HFF-Myc (cell line): ENCODE measurements at places on chromosomes 7 and 10.

GRCh38 chr7:104931181-104931781 lies 82.7 kb upstream of the KMT2E start:
- no peak for DNase-seq

DNA sequence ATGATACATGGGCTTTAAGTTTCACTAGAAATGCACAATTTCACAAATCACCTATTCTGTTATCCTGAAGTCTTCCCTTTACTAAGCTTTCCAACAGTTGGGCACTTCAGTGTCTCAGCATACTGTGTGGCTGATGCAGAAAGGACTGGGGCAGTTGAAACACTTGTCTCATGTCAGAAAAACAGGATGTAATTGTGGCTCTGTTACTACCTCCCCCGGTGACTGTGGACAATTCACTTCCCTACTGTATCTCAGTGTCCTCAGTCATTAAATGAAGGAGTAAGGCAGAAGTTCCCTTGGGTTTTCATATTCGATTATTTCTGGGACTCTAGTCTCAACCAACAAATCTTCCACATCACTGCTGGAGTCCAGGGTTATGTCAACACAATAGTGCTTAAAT lies 17.9 kb downstream of the ANKRD22 start:
- no peak for DNase-seq

GRCh38 chr7:112833082-112833481 lies 42.9 kb upstream of the TMEM168 start:
- DNase-seq, result no peak

DNA sequence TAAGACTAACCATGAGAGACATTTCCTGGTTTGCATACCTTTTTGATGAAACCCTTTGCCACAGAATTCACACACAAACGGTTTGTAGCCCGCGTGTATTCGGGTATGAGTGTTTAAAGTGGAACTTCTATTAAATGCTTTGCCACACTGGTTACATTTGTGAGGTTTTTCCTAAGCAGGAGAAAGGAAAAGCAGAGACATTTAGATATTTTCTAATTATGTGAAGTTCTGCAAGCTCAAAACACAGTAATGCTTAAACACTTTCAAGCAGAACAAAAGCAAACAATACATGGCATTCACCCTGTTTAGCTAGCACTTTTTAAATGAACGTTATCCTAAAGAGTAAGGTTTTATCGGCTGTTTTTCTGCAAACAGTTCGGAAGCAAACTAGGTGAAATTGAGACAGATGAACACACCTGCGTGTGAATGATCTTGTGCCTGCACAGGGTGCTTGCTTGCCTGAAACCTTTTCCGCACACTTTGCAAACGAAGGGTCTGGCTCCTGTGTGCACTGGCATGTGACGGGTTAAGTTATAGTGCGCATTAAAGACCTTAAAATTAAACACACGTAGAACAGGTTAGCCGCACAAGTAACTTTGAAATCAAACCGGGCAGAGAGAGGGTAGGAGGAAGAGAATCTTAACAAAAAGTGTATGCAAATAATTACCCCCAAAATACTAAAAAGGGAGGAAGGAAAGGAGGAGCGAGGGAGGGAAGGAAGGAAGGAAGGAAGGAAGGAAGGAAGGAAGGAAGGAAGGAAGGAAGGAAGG lies 1.6 kb downstream of the FEZF1 start:
- DNase-seq, result no peak

- DNase-seq, result peak; percentile 47
Observed at GRCh38 chr10:8073691-8074416, 19.4 kb downstream of the GATA3 start.

DNA sequence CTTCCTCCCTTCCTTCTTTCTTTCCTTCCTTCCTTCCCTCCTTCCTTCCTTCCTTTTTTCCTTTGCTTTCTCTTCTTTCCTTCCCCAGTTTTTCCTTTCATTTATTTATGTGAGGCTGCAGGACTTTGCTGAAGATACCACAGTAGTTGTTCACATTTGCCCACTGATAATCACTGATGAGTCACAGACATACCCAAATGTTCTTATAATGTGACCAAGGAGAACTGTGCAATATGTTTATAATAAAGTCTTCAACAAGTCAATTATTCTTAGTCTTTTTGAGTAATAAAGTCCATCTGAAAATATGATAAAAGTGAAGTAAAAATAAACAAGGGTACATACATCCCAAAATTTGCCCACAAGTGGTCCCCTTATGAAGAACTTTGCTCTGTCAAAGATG lies 159.7 kb downstream of the GNAI1 start:
- DNase-seq, result no peak

DNA sequence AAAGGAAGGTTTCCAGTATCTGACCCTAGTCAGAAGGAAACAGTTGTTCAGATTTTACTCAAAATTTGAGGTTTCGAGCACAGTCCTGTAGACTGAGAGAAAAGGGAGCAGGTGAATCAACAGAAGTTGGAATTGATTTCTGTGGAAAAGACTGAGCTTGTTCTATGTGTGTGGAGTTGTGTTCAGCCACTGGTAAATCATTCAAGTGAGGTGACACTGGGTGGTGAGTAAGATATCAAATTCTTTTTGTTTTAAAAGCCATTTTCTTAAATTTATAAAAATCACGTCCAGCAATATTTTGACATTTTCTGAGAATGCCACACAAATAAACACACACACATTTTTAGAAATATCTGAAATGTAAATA lies 165.1 kb downstream of the HGF start:
- no peak for DNase-seq

DNA sequence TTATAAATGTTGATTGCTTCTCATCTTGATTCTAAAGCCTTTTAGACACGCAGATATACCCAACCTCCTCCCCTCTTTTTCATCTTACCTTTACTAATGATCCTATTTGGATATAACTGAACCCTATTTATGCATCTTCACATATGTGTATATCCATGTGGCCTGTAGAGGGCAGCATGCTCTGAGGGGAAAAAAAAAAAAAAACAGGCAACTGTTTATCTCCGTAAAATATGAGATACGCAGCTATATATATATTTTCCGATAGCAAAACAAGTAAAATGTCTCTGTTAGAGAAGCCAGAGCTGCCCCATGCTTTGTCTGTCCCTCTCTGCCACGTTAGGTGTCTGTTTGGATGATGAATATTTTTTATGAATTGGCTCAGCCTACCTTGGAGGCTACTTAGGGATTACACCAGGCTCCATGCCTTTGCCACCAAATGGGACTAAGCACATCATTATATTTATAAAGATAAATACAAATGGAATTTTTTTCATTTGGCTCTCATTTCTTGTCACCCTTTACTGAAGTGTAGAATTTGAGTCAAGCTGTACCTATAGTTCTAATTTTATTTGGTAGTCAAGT lies 174.8 kb upstream of the FZD1 start:
- DNase-seq, result peak; percentile 16

- no peak for DNase-seq
Observed at GRCh38 chr7:366161-366803, 76.3 kb downstream of the FOXL3 start.

DNA sequence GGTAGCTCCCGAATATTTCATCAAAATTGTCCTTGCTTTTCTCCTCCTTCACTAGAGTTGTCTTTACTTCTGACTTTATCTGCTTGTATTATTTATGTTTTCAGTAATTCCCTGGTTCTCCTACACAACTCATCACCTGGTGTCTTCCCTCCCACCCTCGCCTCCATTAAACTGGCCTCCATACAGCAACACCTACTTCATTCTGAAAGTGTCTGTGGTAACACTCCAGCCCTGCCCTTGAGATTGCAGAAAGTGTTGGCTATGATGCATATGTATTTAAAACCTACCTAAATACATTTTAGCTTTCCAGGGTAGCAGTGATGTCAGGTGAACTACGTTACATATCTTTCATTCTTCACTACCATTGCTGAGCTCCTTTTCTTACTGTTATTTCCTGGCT lies 833.3 kb upstream of the LRRN3 start:
- no peak for DNase-seq

DNA sequence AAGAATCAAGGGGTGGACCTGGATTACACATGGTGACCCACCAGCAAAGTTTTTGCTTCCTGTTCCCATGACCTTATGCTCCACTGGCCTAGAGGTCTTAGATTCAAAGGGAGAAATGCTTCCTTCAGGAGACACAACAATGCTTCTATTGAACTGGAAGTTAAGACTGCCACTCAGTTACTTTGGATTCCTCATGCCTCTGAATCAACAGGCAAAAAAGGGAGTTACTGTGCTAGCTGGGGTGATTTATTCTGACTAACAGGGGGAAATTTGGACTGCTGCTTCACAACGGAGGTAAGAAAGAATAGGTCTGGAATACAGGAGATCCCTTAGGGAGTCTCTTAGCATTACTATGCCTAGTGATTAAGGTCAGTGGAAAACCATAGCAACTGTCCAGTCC lies 10.3 kb downstream of the TMEM229A start:
- no peak for DNase-seq

DNA sequence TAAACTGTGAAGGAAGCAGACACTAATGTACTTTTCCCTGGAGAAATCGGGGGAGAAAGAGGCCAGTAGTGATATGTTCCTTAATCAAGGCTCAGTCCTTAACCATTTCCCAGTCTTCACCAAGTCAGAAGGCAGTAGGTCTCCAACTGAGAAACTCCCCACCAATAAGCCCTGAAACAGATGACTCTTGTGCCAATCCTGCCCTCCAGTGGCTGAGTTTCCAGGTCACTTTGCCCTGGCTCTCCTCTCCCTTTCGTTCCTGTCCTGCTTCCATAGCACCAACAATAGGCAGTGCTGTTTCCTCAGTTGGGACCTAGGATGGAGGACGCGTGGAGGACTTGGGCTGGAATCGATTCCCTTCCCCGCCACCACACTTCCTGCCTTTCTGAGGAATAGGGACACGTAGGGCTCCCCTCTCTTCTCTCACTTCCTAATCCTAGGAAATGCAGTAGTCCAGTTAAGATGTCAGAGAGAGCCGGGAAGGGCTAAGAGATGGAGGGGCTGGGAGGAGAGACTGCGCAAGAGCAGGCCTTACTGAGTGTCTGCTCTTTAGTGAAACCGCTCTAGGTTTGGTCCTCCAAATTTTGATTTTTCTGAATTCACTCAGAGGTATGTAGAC lies 23.4 kb downstream of the ATOH7 start:
- DNase-seq, result peak; percentile 67

GRCh38 chr10:121899727-121900126 lies 28.1 kb downstream of the ATE1 start:
- no peak for DNase-seq

DNA sequence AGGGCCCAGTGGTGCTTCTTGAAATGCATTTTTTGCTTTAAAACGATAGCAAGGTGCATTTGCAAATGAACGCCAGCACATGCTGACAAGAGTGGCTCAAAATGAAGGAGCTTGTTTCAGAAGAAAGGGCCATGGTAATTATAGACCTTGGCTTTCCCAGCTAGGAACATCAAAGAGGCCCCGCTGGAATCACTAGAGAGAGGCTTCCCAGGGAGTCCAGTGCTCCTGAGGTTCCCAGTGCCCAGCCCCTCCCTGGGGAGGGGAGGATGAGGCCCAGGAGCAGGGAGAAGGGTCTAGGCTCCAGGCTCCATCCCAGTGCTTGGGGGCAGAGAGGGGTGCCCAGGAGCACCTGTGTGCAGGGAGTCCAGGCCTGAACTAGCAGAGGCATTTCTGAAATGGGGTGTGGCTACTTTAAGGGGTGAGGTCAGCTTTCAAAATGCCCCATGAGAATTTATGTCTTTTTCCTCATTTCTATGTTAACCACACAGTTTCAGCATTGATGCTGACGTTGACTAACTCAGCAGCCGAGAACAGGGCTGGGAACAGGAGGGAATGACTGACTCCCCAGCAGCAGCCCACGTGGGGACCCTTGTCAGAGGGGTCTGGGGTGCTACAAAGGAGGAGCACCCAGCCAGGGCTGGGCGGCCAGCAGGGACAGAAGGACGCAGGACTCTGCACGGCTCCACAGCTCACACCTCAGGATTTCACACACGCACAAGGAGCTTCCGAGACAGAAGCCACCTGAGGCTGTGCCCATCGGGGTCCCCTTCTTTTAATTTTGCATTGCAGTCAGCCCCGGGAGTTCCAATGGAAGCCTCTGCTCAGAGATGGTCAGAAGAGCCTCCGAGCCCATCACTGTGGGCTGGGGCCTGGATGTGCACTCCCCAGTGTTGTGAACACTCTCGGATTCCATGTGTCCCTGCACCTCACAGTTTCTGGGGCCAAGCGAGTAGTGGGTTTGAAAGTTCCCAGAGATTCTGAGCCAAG lies 570.2 kb downstream of the PTPRN2 start:
- no peak for DNase-seq

DNA sequence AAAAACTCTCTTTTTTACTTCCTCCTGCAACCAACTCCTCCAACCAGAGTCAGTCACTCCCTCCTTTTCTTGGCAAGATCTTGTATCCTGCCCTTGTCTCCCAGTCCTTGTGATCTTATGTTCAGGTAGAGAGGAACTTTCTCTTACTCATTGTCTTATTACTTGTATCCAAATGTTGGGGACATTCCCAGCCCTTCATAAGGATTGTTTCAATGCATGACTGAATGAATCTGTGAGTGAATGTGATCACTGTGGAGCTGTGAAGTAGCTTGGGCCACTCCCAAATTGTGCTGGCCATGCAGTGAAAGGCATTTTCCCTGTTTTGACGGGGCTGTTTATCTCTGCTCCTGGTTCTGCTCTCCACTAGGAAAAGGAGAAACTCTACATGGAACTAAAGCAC lies 93.7 kb downstream of the CFAP58 start:
- DNase-seq, result no peak

- no peak for DNase-seq
Observed at GRCh38 chr7:43538404-43538771, 44.5 kb upstream of the STK17A start.

GRCh38 chr10:95674643-95675042 lies 18.1 kb upstream of the ALDH18A1 start:
- DNase-seq, result no peak

DNA sequence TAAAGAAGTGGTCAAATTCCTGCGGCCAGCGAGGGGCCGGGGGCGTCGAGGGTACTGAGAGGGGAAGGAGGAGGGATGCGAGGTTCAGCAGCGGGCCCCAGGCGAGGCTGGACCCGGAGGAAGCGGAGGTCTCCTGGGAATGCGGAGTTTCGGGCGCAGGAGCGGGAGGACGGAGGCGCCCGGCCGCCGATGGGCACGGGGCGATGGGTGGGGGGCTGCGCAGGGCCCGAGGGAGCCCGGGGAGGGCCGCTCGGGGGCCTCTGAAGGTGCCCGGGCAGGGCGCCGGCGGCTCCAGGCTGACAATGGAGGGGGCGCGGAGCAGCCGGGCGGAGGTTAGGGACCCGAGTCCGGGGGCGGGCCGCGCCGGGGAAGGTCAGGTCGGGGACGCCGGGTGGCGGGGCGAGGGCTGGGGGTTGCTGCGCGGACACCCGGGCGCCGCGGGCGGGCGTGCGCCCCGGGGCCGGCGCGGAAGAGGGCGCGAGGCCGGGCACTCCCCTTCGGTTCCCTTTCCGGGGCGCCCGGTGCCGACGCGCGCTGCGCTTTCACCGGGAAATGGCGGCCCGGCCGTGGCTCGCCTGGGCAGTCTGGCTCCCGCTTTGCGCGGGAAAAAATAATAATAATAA lies 683 bp downstream of the MACROH2A2 start:
- no peak for DNase-seq

GRCh38 chr10:4214908-4215307 lies 429.9 kb upstream of the KLF6 start:
- no peak for DNase-seq

- DNase-seq, result no peak
Observed at GRCh38 chr10:70476249-70477035, 2.1 kb upstream of the PALD1 start.

GRCh38 chr7:2326951-2327350 lies 12.7 kb upstream of the SNX8 start:
- DNase-seq, result no peak

GRCh38 chr10:99926925-99927720 lies 82.6 kb downstream of the DNMBP start:
- no peak for DNase-seq
